ENCODE measurements at places on chromosomes 6 and 20. TPM values are rescaled to one million over a fixed set of nuclear protein-coding genes. Genes with fewer than 3 reads are reported as not detected.

DNA sequence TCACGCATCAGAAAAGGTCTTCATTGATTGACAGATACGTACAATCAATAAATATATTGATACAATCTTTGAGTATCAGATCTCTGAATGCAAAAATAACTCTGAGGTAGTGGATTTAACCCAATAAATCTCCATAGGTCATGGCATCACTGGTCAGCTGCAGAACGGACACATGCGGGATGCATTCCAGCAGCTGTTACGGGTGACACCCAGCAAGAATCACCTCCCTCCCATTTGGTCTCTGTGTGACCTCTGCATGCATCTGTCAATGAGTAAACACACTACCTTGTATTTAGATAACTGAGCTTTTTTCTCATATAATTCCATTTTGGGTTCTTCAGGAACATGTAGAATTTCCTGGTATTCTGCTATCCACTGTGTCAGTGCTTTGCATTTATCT, 285.4 kb downstream of the SYNE1 start:
- DNase-seq: no peak

- DNase-seq: no peak
Observed at GRCh38 chr6:159097256-159097655, 52.5 kb upstream of the TAGAP start.

GRCh38 chr20:38217791-38218565, 42.6 kb downstream of the KIAA1755 start:
- no peak for DNase-seq

GRCh38 chr6:34546551-34547321, 9.4 kb downstream of the SPDEF start:
- no peak for DNase-seq

- DNase-seq: no peak
Observed at GRCh38 chr6:72219536-72219935, 333.2 kb downstream of the RIMS1 start.

TCF15 gene
- 3.3 TPM for total RNA-seq

DNA sequence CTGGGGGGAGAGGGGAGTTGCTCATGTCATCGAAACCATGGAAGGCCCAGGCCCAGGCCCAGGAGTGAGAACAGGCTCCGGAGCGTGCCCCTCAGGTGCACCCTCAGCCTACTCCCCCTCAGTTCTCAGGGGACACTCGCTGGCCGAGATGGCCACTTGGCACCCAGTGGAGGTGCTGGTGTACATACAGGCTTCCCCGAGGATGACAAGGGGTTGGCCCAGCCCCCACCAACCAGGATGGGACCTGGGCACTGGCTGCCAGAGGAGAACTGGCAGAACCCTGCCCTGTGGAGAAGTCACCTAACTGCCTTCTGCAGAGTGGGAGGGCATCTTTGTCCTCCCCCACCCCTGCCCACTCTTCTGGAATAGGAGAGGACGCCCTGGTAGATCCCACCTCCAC, 9.5 kb downstream of the NKX2-2 start:
- DNase-seq: no peak

GRCh38 chr6:131937703-131938631, 13.2 kb downstream of the CCN2 start:
- no peak for DNase-seq

DNA sequence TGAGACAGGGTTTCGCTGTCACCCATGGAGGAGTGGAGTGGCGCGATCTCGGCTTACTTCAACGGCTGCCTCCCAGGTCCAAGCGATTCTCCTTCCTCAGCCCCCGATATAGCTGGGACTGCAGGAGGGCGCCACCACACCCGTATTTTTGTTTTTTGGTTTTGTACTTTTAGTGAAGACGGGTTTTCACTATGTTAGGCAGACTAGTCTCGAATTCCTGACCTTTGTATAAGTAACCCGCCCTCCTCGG, 115.4 kb upstream of the BTN3A2 start:
- no peak for DNase-seq

- DNase-seq: peak; percentile 60
Observed at GRCh38 chr6:41373919-41374617, 38.7 kb downstream of the NCR2 start.

All from esophagus muscularis mucosa (tissue), 4 donors.